ENCODE measurements at places on chromosomes 2 and 18. TPM values are rescaled to one million over a fixed set of nuclear protein-coding genes. Genes with fewer than 3 reads are reported as not detected.

GRCh38 chr18:44067186-44067585, 613.5 kb upstream of the SETBP1 start:
- DNase-seq = no peak

GRCh38 chr18:63887424-63887823, at the start of gene SERPINB2:
TSS of gene SERPINB2 (plus strand) at chr18:63887705. CDS start at chr18:63891445, 3,740 bp downstream.
- no peak for DNase-seq

DNA sequence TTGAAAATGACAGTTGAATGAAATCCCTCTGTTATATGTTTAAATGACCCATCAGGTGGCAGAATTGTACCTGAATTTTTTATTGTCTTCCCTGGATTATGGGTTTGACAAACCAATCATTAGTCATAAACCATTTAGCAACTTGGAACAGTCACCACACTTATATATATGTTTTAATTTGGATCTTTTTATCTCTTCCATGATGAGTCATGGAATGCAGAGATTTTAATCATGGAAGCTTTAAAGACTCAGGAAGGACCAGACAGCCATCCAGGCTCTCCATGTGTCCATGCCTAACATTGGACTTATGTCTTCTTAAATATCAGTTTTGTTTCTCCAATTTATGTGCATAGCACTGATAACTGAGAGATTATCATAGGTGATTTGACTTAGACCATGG, 188.3 kb upstream of the ZSWIM2 start:
- no peak for DNase-seq

DNA sequence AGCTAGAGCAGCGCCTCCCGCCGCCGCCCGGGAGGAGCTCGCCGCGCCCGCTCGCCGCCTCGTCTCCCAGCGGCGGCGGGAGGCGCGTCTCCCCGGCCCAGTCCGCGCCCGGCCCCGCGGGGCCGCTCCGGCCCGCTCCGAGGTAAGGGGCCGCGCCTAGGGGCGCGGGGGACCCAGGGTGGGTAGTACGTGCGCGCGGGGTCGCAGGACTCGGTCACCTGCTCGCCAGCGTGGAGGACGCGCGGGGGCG, 259 bp downstream of the NPAS2 start:
- DNase-seq = no peak

- no peak for DNase-seq
These were observed 119.0 kb upstream of the MGAT5 start for GRCh38 chr2:134134827-134135226.

TUBA3E gene
- 0.57 TPM for total RNA-seq

Measured in Caco-2 (cell line).